ENCODE measurements at places on chromosomes 5 and 9.
A peak's percentile ranks its signal among the peaks of the same experiment; 100 is the strongest.

GRCh38 chr5:27778121-27778520, 739.7 kb upstream of the CDH9 start:
- DNase-seq, result no peak

DNA sequence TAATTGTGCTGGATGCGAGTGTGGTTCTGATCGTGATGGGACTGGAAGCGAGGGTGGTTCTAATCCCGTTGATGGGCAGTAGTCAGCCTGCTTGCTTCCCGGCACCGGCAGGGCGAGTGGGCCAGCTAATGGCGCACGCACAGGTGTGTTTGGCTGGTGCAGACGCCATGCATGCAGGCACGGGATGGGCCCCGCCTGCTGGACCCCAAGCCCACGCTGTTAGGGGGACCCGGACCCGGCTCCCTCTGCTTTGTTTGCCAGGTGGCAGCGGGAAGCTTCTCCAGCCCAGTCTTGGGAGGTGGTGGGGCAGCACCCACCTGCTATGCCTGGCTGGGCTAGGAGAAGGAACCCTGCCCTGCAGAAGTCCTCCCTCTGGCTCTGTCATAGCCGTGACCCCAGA, 70.3 kb downstream of the VAV2 start:
- DNase-seq, result no peak

DNA sequence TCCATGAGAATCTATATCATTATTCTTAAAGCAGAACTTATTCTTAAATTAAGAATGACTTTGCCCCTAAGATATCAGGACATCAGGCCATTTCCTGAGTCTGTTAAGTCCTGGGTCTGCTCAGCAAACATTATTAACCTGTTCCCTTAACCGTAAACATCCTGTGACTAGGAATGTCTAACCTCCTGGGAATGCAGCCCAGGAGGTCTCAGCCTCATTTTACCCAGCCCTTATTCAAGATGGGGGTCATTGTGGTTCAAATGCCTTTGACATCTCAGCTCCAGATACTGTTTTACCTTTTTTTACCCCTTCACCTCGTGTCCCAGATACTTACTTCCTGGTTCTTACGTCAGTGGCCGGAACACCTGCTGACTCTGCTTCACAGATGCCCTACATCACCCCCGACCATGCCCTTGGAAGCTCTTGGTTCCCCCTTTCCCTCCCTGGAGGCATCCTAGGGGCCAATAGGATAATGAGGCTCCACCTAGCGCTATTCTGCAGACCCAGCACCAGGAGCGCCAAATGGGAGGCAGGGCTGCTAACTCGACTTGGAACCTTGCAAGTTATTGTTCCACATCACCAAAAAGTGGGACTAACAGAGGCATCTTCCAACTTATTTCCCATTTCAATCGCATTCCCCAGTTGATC, 182.5 kb downstream of the MED10 start:
- no peak for DNase-seq

- DNase-seq, result no peak
Measured at GRCh38 chr5:88108490-88109279, 160.0 kb downstream of the TMEM161B start.

GRCh38 chr5:131272724-131273123, 8.9 kb downstream of the CDC42SE2 start:
- DNase-seq, result no peak

GRCh38 chr9:121688146-121688680, 36.8 kb downstream of the DAB2IP start:
- DNase-seq, result no peak

GRCh38 chr9:15310107-15310850, 3.3 kb upstream of the TTC39B start:
- no peak for DNase-seq

DNA sequence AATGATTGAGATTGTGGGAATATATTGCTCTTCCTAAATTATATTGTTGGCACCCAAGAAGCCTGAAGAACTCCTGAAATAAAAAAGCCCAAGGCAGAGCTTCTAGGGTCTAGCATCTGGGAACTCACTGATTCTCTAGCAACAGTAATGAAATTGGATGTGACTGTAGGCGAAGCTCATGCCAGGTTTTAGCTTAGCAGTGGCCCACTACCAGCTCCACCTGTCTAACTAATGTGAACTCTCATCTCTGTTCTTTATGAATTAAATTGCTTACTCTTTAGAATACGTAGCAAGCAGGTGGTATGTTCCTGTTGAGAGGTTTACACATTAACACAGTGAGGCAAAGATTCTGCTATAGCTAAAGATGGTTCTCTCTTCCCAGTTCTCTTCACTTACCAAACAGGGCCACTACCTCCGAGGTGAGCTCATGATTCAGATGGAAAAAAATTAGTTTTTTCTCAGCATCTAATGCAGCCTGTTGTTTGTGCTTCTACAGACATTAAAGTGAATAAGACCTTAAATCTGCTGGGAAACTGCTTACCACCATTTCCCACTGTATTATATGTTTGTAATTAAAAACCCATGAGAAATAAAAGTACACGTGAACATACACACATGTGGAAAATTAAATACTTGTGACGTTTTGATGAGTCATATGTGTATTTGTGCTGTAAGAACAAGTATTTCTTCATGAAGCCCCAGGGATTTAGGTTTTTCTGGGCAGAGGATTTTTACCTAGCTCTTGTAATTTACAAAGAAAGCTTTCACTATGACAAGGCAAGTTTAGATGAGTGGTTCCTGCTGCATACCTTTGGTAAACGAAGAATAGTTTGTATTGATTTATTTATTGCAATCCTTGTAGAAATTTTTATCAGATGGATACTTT, 360.1 kb downstream of the KDM4C start:
- no peak for DNase-seq

GRCh38 chr9:85130260-85130659, 460.7 kb downstream of the NTRK2 start:
- no peak for DNase-seq

DNA sequence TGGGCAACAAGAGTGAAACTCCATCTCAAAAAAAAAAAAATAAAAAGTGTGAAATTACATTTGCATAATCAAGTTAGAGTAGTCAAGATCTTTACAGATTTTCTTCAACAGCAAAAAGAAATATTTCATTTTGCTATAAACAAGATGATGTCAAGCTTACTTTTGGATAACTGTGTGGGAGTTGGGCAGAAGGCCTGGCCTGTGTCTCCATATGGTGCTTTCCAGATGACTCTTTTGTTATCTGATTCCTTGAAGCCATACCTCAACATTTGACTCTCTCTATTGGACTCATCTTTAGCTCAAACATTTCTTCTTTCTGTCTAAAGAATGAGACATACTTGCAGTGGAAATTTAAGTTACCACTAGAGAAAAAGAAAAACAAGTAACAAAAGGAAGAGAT, 246.8 kb downstream of the MSX2 start:
- no peak for DNase-seq

DNA sequence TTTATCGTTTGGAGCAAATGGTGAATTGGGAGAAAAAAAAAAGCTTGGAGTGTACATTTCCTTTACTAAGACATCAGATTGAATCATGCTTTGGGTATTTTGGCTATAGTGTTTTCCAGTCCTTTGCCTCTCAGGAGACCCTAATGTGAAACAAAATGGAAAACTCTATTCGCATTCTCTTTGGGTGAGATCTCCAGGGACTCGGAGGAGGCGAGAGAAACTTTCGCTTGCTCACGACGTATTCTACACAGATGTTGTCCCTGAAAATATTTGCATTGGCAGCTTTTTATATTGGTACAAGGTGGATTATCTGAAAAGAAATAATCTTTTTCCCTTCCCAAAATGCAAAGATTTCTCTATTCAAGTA, 1240.1 kb upstream of the WWC1 start:
- no peak for DNase-seq

- DNase-seq, result no peak
Measured at GRCh38 chr5:156758011-156758791, 91.9 kb upstream of the PPP1R2B start.

DNA sequence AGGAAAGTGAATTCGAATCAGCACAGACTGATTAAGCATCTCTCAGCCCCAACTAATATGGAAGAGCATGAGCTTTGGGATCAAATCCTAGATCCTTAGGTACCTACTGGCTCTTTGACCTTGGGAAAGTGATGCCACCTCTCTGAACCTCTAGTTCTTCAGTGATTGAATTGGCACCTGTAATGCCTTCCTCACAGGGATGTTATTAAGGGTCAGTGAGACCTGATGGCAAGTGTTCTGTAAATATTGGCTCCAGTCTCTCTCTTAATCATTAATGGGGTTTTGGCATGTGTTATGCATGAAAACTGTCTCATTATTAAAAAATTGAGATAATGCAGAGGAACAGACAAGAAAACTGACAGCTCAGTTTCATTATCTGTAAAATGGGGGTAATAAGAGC, 115.8 kb downstream of the INSYN2B start:
- no peak for DNase-seq

GRCh38 chr5:97046270-97046982, 96.0 kb downstream of the LIX1 start:
- DNase-seq, result peak; percentile 65

GRCh38 chr5:4089087-4089486, 493.5 kb downstream of the IRX1 start:
- DNase-seq, result no peak

- DNase-seq, result no peak
Measured at GRCh38 chr5:169711551-169712225, 74.6 kb downstream of the DOCK2 start.

- DNase-seq, result no peak
Measured at GRCh38 chr5:83322273-83322924, 149.1 kb upstream of the VCAN start.

DNA sequence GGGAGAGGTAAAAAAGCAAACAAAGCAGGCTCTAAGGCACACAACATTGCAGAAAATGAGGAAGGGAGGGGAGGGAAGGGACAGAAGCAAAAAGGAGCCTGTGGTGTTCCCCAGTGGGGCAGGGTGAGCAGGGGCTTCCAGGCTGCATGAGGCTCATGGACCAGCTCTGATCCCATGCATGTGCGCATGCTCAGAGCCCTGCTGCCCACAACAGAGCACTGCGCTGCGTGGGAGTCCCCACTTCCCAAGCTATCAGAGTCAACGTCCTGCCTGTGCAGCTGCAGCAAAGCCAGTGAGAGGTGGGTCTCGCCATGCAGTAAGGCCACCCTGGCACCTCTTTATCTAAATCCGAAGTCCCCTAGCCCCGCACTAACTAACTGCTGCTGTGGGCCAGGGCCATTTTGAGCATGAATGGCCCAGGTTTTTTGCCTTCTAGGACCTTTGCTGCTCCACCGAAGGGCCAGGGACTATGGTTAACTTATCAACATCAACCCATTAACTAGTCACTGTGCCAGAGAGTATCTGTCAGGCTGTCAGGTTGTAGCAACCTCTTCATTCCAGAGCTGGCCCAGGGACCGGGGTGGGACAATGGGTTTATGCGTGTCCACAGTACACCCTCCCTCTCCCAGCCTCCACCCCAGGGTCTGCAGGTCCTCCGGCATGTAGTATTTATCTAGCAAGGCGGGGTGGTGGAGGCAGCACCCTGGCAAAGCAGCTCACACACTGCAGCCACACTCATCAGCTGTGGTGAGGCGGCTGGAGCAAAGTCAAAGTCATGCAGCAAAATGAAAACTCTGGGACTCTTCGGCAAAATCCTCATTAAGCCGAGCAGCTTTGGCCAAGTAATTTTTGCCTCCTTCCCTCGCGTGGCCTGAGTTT, 123.6 kb downstream of the SAXO1 start:
- DNase-seq, result no peak

- no peak for DNase-seq
Measured at GRCh38 chr9:87748881-87749280, 23.0 kb downstream of the CTSL start.

DNA sequence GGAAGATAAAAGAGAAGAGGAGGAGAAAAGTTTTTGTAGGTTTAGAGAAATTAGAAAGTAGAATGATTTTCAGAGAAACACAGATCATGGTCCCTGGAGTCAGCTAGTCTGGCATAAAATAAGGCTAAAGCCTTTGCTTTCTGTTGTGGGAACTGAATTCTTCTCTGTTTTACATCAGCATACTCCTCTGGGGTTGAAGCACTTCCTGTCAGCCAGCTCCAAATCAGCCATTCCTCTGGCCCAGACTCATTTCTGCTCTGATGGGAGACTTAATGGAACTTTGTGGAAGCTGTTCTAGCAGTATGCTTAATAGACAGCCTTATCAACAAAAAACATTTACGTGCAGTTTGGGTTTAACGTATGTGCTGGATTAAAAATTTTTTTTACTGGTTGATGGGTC, 143.2 kb downstream of the HMHB1 start:
- no peak for DNase-seq

- no peak for DNase-seq
Measured at GRCh38 chr9:127014910-127015540, 100.4 kb downstream of the RALGPS1 start.

GRCh38 chr9:79700607-79701360, 129.0 kb downstream of the TLE4 start:
- no peak for DNase-seq

DNA sequence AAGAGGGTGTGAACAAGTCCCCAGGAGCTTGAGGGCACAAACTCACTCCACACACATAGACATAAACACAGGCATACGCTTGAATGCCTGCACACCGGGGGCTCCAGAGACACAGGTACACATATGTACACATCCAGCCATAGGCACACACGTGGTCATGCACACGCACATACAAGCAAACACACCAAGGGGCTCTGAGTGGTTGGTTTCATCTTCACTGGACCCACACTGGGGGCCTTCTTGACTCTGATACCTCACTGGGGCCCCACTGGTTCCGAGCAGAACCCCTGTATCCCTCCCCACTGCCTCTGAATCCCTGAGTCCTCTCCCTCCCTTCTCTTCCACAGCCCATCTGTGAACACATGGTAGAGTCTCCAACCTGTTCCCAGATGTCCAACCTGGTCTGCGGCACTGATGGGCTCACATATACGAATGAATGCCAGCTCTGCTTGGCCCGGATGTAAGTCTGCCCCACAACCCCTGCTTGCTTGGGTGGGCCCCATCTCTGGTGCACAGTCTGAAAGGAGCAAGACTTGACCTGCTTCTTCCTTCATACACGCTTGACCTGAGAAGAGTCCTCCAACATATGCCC, 6.4 kb downstream of the SPINK4 start:
- no peak for DNase-seq

GRCh38 chr5:15676591-15676990, 176.6 kb downstream of the FBXL7 start:
- no peak for DNase-seq

- no peak for DNase-seq
Measured at GRCh38 chr5:78543916-78544315, 104.7 kb downstream of the LHFPL2 start.

- DNase-seq, result no peak
Measured at GRCh38 chr5:175599210-175599609, 58.7 kb upstream of the HRH2 start.

DNA sequence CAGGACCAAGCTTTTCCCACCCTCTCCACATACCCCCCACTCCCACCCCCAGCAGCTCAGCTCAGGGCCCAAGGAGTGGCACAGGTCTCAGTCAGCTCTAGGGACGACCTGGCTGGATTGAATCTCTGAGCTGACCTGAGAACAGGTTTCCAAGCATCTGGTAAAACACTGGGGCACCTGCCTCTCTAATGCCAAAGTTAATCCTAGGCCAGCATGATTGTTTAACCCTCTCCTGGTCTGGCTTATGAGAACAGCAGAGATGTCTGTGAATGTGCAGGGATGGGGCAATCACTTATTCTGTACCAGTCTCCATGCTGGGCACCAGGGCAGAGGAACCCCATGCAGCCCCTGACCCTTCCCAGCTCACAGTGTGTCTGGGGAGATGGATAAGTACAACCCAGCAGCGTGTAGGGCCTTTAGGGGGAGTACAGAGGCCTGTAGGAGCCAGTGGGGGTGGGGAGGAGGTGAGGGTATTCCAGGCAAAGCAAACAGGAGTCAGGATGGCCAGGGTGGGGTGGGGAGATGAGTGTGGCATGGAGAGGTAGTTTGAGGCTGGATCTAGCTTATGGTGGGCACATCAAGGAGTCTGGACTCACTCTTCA, 678 bp upstream of the KIF12 start:
- DNase-seq, result no peak

- DNase-seq, result no peak
Measured at GRCh38 chr9:133702798-133703590, 35.2 kb downstream of the SARDH start.

Data from kidney glomerular epithelial cell (primary cell).